Stimulated activated CD4-positive, alpha-beta T cell treated with anti-CD3 and anti-CD28 coated beads, TNF-alpha, amount 100 ng/mL, for 48 hours (primary cell): ENCODE measurements at places on chromosomes 6 and 20.

GRCh38 chr6:15502446-15503345 is 160.1 kb downstream of the DTNBP1 start:
- DNase-seq: no peak

GRCh38 chr20:48791014-48791413 is 36.8 kb downstream of the PREX1 start:
- DNase-seq: no peak

DNA sequence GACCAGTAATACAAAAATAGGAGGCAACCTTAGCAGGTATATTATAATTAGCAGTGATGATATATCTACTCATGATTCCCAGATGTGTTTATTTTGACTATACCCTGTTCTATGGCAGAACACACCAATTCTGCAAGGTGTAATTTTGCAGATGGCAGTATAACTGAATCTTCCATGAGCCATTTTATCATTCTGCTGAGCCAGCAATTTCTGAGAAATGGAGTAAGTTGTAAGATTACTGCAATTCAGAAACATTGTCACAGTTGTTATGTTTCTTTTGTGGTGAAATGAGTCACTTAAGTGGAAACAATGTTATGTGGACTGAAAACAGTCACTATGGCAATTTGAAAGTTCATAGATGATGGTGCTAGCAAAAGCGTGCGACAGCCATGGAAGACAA is 63.7 kb upstream of the RIMS1 start:
- no peak for DNase-seq

DNA sequence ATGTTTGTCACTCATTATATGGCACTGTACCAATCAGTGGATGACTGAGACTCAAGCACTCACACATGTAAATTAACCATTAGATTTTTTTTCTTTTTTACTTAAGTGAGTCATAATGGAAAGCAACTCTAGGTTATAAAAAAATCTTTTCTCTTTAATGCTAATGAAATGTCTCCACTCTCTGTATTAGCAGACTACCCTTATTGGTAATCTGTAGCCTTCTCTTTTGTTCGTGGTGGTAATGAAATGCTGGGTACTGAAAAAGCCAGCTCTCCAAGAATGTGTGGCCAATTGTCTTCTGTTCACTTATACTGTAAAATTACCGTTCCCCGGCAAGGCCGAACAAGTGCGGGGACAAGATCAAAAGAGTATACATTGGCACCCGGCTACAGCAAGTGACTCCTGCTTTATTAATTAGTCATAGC is 69.0 kb downstream of the AFG1L start:
- DNase-seq: no peak

DNA sequence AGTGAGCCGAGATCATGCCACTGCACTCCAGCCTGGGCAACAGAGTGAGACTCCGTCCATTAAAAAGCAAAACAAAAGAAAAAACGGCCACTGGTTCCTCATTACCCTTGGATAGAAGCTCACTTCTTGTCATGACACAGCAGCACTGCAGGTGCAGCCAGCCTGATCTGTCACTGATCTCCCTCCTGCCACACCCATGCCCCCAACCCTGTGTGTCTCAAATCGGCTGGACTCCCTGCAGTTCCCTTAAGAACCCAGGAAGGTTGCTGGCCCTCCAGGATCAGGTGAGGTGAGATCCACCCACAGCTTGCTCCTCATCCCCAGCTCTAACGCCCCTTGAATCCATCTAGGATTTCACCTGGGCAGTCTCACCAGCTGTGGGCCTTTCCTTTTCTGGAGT is 26.3 kb upstream of the NNAT start:
- DNase-seq: no peak

- no peak for DNase-seq
Measured at GRCh38 chr6:43673444-43674084, 14.0 kb downstream of the MRPS18A start.

GRCh38 chr6:148285205-148285604 is 57.4 kb upstream of the SASH1 start:
- DNase-seq: no peak

- DNase-seq: no peak
Measured at GRCh38 chr6:73955800-73956199, 259.8 kb downstream of the CD109 start.

DNA sequence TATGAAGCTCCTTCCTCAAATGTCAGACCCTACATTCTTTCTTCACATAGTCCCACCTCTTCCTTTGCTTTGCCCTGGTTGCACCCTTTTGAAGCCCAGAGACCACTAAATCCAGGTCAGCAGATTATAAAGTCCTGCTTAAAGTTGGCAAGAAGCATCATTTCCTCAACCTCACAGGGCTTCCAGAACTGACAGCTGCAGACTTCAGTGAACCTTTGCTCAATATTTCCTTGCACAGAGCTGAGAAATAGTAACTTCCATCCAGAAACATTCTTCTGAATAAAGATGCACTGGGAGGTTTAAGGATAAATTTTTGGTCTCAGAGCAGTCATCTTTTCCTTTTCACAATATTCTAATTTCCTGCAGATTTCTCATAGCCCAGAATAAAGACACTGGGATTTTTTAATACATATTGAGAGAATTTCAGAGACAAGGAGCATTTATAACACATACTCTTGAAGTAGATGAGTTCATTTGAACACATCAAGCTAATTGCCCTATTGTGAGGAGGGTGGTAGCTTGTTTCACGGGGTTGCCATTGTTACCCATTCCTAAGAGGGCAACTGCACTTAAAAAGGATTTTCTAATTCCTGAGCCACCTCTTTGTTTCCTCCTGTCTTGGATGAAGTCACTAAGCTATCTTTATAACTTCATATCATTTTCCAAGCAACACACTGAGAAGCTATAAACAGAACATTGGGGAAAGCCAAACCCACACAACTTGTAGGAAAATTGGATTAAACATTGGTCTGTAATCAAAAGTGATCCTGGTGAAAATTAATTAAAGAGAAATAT is 150.2 kb upstream of the PLN start:
- no peak for DNase-seq

DNA sequence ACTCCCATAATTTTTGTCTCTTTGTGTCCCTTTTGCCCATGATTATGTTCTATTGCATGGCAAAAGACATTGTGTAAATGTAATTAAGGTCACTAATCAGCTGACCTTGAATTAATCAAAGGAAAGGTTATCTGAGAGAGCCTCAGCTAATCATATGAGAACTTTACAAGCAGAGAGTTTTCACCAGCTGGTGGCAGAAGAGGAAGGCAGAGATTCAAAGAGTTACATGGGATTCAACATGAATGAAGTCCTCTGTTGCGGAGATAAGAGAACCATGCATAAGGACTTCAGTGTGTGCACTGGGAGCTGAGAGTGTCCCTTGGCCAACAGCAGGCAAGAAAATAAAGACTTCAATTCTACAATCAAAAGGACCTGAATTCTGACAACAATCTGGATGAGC is 494.1 kb upstream of the ARID1B start:
- no peak for DNase-seq

DNA sequence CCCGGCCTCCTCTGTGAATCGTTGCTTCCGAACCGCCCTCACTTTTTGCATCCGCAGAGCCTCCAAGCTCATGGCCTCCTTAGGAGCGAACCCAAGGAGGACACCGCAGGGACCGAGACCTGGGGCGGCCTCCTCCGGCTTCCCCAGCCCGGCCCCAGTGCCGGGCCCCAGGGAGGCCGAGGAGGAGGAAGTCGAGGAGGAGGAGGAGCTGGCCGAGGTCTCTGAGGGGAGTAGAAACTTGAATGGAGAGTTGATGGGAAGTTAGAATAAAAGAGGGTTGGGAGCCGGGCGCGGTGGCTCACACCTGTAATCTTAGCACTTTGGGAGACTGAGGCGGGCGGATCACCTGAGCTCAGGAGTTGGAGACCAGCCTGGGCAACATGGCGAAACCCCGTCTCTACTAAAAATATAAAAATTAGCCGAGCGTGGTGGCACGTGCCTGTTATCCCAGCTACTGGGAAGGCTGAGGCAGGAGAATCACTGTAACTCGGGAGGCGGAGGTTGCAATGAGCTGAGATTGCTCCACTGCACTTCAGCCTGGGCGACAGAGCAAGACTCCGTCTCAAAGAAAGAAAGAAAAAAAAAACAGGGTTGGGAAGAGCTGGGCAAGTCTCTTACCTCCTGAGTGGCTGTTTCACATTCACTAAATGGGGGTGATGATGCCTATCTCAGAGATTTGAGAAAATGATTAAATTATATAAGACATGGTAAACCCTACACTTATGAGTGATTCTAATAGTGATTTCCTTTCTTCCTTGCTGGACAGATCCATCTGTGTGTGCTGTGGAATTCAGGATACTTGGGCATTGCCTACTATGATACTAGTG is 805 bp downstream of the MSH5 start:
- DNase-seq: no peak

DNA sequence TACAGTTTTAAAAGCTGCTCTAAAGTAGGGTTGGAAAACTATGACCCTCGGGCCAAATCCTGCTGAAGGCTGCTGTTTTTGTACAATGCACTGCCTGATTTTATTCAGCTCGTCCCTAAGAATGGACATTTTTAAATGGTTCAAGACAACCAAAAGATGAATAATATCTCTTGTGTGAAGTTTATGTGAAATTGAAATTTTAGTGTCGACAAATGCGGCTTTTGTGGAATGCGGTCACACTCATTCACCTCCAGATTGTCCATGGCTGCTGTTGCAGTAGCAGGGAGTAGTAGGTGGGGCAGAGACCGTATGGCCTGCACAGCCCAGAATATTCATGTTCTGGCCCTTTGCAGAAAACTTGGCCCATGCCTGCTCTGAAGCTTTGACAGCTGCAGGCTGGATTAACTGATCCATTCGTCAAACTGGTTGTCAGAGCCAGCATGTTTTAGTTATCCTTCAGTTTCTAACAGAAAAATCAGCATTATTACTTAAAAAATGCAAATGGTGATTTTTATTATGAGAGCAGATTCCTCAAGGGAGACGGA is 91.6 kb downstream of the PSMG4 start:
- no peak for DNase-seq

DNA sequence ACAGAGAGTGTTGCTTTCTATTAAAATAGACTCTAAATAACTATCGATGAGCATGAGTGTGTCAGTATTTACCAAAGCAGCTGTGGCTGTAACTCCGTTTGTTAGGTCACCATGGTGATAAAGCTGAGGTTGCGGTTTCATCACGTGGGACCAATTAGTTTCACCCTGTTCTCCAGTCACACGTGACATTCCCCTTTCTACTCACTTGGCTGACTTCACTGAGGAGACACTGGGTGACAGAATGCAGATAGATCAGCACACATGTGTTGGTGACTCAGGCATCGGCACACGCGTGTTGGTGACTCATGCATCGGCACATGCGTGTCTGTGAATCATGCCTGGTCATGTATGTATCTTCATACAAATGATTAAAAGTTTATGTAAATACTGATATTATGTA is 285.4 kb downstream of the THBS2 start:
- DNase-seq: no peak
